Skin of body (tissue), 3 donors: ENCODE measurements at places on chromosomes 3 and 15. TPM values are rescaled to one million over a fixed set of nuclear protein-coding genes. Genes with fewer than 3 reads are reported as not detected.
A peak's percentile ranks its signal among the peaks of the same experiment; 100 is the strongest.

DNA sequence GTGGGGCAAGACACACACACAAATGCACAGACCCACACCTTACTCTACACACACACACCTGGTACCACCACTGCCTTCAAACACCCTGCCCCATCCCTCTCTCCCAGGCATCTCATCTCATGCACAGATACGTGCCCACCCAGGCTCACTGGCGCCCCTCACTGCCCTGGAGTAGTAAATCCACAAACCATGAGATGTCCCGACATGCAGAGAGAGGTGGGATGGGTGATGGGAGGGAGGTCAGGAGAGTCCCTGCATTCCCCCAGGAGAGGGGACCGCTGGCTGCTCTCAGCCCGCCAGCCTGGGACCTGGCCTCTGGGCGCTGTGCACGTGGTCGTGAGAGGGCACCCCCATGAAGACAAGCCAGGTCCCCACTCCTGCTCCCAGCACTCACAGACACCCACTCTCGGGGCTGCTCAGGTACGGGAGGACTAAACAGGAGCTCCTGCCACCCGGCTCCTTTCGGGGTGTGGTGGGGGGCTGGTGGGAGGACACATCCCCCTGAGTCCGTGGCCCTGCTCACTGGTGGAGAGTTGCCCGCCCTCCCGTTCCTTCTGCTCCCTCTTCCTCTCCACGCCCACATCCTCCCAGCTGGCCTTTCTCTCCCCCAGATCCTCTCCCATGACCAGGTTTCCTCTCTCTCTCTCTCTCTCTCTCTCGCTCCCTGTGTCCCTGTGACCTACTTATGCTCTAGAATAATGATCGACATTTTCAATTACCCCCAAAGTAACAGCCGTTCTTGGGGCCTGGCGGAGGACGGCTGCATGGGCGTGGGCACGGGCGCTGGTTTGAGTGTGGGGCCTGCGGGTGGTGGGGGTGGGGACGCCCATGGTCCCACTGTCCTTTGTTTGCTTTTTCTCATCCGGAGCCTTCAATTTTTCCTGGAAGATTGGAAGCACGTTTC, 18.9 kb upstream of the CSPG4 start:
- DNase-seq, result peak; percentile 55

GRCh38 chr15:63348392-63348791, 33.3 kb downstream of the CA12 start:
- DNase-seq, result no peak

The CCR1 gene
- 3.2 TPM for total RNA-seq

The BUB1B gene
- total RNA-seq, result 17.6 TPM

The AADACL2 gene
- total RNA-seq, result 21.6 TPM
